ENCODE measurements at places on chromosomes 16 and 17.

DNA sequence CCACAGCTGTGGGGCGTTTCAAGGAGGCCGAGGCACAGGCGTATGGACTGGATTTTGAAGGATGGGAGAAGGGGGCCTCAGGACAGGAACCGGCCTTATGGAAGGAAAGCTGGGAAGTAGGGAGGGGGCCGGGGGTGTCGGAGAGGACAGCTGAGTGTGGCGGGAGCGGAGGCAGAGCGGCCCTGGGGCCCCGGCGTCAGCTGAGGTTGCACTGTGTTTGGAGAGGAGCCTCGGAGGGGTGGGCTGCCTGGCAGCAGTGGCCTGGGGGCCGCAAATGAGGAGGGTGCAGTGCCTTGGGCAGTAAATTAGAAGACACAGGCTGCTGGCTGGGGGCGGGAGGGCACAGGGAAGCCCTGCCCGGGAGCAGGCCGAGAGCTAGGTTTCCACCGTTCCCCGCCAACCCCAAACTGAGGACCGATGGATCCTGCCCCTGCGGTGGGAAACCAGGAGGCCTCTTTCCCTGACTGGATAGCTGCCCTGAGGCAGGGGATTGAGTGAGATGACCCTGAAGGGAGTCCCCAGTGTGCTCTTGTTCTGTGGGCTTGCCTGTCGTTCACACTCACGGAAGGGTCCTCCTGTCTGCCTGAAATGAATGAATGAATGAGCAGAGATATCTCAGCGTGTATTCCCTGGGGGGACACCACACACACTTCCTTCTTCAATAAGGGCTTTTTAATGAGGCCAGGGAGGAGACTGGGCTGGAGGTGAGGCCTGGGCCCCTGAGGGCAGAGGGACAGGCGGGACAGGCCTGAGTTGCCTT lies 18.4 kb downstream of the FOXJ1 start:
- H3K27me3 ChIP-seq = no peaks in the 10 kb centered on the region
- no peak overlapping the region for H3K27ac ChIP-seq
- no peaks in the 10 kb centered on the region for H3K36me3 ChIP-seq
- no peaks in the 10 kb centered on the region for H3K4me1 ChIP-seq

GRCh38 chr16:84120023-84120422 lies 3.3 kb upstream of the MBTPS1 start:
- DNase-seq = no peak
- H3K4me1 ChIP-seq = no peaks in the 10 kb centered on the region
- no peaks in the 10 kb centered on the region for H3K27me3 ChIP-seq
- no peak overlapping the region for H3K4me3 ChIP-seq
- H3K27ac ChIP-seq = no peak overlapping the region
- H3K36me3 ChIP-seq = no peaks in the 10 kb centered on the region

DNA sequence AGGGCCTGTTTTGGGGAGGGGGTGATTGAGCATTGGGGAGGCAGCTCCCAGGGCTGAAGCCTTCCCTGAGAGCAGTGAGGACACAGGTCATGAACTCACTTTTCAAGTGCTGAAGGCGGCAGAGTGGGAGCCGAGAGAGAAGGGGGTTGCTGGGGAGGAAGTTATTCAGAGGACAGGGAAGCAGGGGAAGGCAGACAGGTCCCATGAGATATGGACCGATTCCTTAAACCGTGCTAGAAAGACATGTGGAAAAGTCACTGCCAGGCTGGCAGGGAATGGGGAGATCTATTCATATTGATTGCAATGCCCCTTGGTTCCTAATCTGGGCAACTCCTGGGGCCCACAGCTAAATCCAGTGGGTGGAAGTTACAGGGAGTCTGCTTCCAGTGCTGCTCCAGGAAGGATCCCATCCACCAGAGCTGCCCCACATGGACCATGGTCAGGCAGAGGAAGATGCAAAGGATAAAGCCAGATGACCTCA lies 1.1 kb downstream of the CCL4 start:
- H3K27me3 ChIP-seq = no peaks in the 10 kb centered on the region
- no peak for DNase-seq
- peak overlapping the region; percentile 91 for H3K27ac ChIP-seq

- no peak overlapping the region for H3K4me3 ChIP-seq
- DNase-seq = peak; percentile 92
- H3K27me3 ChIP-seq = no peaks in the 10 kb centered on the region
- H3K36me3 ChIP-seq = peaks cover 10% of the 10 kb centered on the region
- peak overlapping the region; percentile 85 for H3K27ac ChIP-seq
Measured at GRCh38 chr17:82465023-82465603, 6.6 kb downstream of the NARF start.

- DNase-seq = no peak
- no peaks in the 10 kb centered on the region for H3K36me3 ChIP-seq
- no peaks in the 10 kb centered on the region for H3K27me3 ChIP-seq
- no peak overlapping the region for H3K4me3 ChIP-seq
Measured at GRCh38 chr17:63571632-63572310, 21.5 kb downstream of the DCAF7 start.

DNA sequence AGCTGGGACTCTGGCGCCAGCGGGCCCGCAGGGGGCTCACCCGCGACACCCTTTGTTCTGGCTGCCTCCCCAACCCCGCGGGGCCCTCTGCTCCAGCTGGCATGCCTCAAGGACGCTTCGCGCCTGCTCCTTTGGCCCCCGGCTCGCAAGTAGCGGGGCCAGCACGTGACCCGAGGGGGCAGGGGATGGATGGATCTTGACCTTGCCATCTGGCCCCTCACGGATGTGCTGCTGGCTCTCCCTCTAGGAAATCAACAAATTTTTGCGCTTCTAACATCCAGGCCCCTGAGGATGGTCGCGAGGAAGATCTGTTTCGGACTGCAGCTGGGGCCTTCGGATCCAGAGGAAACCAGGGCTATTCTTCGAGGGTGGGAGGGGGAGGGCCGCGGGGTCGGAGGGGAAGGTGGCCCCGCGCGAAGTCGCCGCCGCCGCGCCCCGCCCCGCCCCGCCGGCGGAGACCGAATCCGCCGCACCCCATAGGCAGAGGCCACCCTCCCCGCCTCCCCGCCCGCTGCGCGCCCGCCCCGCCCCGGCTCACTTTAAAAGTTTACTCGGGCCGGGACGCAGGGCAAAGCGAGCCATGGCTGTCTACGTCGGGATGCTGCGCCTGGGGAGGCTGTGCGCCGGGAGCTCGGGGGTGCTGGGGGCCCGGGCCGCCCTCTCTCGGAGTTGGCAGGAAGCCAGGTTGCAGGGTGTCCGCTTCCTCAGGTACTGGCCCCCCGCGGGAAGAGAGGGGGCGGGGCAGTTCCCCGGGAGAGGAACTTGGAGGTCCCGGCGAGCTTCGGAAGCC lies at the start of gene ACSF2:
TSS of gene ACSF2 (plus strand) at position 537 of the 790 bp plus-strand sequence. CDS start at position 581, 44 bp downstream.
- H3K4me1 ChIP-seq = peaks cover 17% of the 10 kb centered on the region
- peak within 1 kb of the TSS; percentile 41 for H3K27ac ChIP-seq
- H3K4me3 ChIP-seq = peak within 1 kb of the TSS; percentile 66
- H3K27me3 ChIP-seq = no peaks in the 10 kb centered on the region
- peak; percentile 74 for DNase-seq

GRCh38 chr17:28711723-28712031 lies at the start of gene PROCA1:
PROCA1 (minus strand) TSS chr17:28711888; CDS start chr17:28711660, 228 bp downstream.
- peak within 1 kb of the TSS; percentile 79 for H3K4me3 ChIP-seq
- no peak within 1 kb of the TSS for H3K27ac ChIP-seq
- H3K36me3 ChIP-seq = no peaks in the 10 kb centered on the region
- H3K4me1 ChIP-seq = 0 out of 2 replicates have a peak, but pooled peaks cover 3% of the 10 kb centered on the region

DNA sequence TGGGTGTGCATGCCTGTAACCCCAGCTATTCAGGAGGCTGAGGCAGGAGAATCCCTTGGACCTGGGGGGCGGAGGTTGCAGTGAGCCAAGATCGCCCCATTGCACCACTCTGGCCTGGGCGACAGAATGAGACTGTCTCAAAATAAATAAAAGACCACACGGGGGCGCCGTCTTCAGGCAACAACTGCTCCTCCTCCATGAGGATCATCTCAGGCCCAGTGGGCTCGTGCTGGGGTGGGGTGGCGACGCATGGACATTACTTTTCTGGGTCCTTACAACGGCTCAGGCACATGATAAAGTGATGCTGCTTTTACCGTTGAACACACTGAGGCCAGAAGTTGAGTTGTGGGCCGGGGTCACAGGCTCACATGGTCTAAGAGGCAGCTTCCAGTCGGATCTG lies 56.2 kb downstream of the PRMT7 start:
- H3K27ac ChIP-seq = peak overlapping the region; percentile 98
- H3K27me3 ChIP-seq = no peaks in the 10 kb centered on the region
- peaks cover 37% of the 10 kb centered on the region for H3K4me1 ChIP-seq
- DNase-seq = no peak

DNA sequence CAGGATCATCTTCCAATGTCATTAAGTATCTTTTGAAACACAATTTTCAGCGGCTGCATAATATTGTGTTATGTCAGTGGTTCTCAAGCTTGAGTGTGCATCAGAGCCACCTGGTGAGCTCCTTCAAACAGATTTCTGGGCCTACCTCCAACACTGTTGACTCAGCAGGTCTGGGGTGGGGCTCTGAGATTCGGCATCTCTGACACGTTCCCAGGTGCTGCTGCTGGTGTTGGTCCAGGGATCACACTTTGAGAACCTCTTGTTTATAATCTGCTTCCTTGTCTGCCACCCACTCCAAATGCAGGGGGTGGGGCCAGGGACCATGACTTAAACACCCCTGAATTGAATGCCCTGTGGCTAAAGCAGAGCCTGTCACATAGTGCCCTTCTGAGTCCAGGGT lies 73.8 kb upstream of the HNF1B start:
- H3K36me3 ChIP-seq = no peaks in the 10 kb centered on the region
- H3K4me1 ChIP-seq = peaks cover 46% of the 10 kb centered on the region
- H3K4me3 ChIP-seq = 0 out of 2 replicates have a peak overlapping the region, but pooled peaks have one; percentile 7

DNA sequence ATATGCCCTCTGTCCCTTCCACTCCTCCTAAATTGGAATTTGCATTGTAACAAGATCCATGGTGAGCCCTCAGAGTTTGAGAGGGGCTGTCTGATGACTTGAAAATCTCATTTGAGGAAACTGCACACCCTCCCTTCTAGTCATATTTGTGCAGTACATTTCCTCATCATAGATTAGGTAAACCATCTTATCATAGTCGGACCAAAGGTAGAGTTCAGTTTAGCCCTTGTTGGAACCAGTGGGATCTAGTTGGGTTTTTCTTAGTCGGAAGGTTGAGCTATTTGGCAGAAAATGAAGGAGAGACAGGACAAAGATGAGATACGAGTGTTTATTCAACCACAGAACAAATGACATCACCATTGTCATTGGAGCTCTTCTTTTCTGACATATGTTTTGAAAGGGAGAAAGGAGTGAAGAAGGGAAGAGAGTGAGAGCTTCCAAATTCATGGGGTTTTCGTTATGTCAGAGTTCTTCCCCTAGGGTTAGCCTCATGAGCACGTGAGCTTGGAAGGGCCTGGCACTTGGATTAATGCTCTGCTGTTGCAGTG lies 15.8 kb upstream of the KRT20 start:
- no peak overlapping the region for H3K27ac ChIP-seq
- H3K4me1 ChIP-seq = no peaks in the 10 kb centered on the region
- H3K36me3 ChIP-seq = no peaks in the 10 kb centered on the region

GRCh38 chr16:10312784-10313724 lies 72.8 kb upstream of the ATF7IP2 start:
- no peaks in the 10 kb centered on the region for H3K36me3 ChIP-seq
- H3K27me3 ChIP-seq = no peaks in the 10 kb centered on the region
- peaks cover 12% of the 10 kb centered on the region for H3K4me1 ChIP-seq
- peak; percentile 67 for DNase-seq

DNA sequence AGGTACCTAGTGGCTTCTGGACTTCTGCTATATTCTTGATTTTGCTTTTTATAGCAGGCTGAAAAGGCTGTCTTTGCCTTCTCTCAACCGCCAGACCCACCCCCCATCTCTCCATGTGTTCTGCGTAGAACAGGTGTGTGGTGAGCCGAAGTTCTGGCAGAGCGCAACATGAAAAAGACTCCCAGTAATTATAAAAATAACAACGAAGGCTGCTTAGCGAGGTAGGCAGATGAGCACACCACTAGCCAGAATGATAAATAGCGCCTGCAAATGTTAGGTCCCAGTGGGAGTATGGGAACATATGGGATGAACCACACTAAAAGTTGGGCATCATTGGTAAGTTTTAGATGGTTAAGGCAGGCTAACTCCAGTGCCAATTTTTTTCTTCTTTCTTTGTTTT lies 14.0 kb upstream of the RBFOX1 start:
- no peaks in the 10 kb centered on the region for H3K4me1 ChIP-seq
- no peaks in the 10 kb centered on the region for H3K36me3 ChIP-seq
- no peak overlapping the region for H3K27ac ChIP-seq
- no peak for DNase-seq
- no peak overlapping the region for H3K4me3 ChIP-seq
- no peaks in the 10 kb centered on the region for H3K27me3 ChIP-seq

DNA sequence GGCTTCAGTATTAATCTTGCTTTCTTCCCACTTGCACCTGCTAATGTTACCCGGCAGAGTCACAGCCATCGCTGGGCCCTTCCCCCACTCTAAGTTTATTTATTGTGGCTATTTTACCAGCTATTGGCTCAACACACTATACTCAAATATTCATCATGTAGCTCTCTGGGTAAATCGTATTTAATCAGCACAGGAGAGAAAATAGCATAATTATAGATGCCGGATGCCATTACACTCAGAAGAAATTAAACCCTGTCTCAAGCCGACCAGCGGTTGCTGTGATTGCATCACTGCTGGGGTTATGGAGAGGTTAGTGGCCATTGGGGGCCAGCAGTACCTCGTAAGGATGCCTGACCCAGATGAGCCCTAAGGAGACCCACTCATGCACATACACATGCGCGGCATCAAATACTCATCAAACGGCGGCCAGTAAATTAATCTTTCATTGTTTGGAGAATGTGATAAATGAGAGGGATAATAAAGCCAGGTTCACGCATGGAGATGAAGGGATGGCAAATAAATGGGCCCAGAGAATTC lies 269.5 kb upstream of the ZFHX3 start:
- DNase-seq = no peak
- no peaks in the 10 kb centered on the region for H3K36me3 ChIP-seq
- H3K27ac ChIP-seq = no peak overlapping the region
- no peaks in the 10 kb centered on the region for H3K4me1 ChIP-seq

DNA sequence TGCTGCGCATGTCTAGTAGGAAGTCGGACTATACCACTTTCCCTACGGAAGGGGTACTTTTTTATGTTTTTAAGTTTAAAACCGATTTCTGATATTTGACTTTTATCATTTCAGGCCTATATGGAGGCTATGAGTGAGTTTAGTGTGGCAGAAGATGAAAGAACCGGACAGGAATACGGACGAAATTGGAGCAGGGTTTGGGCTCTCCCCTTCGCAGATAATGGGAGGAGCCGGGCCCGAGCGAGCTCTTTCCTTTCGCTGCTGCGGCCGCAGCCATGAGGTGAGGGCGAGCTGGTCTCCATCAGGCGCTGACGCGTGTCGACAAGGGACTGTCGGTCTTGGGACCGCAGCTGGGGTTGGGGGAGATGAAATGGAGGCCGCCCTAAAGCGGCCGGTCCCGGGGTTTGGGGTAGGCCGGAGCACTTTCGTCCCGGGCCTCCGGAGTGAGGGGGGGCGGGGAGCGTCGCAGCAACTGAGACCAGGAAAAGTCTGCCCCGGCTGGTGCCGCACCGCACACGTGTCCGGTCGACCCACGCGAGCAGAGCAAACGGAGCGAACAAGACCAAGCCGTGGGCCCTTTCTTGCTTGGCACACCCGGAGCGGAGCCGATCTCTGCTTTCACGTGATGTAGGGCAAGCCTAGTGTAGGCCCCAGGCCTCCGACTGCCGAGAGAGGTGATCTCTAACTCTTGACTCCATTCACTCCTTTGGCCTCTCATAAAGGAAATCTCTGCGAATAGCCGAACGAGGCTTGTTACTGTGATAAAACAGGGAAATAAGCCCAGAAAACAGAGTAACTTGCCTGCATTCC lies at the start of gene RPL19:
TSS of gene RPL19 (plus strand) at position 214 of the 810 bp plus-strand sequence. CDS start at position 276, 62 bp downstream.
- H3K4me3 ChIP-seq = peak within 1 kb of the TSS; percentile 94
- H3K36me3 ChIP-seq = peaks cover 19% of the 10 kb centered on the region
- peaks cover 16% of the 10 kb centered on the region for H3K4me1 ChIP-seq
- DNase-seq = peak; percentile 22
- peak within 1 kb of the TSS; percentile 89 for H3K27ac ChIP-seq

- no peak overlapping the region for H3K4me3 ChIP-seq
- no peak overlapping the region for H3K27ac ChIP-seq
- H3K4me1 ChIP-seq = 0 out of 2 replicates have a peak, but pooled peaks cover under 1% of the 10 kb centered on the region
- no peak for DNase-seq
- no peaks in the 10 kb centered on the region for H3K27me3 ChIP-seq
Measured at GRCh38 chr16:88566158-88566557, 4.0 kb upstream of the ZC3H18 start.

All from MM.1S (cell line).